NCI-H1048 (cell line): ENCODE measurements at places on chromosomes 3 and 15.

- DNase-seq: no peak
Measured at GRCh38 chr3:116005404-116005803, 382.1 kb downstream of the GAP43 start.

DNA sequence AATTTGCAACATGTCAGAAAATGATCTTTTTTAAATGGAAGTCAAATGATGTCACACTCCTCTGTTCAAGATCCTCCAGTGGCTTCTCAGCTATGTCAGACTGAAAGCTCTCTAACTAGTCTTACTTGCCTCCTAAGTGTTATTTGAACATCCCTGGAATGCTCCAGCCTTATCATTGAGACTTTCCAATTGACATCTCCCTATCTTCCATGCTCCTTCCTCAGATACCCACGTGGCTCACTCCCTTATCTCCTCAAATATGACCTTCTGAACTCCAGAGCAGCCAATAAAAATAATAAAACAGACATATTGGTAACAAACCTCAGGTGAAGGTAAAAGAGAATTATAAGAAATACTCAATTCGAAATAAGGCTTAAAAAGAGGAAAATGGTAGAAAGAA is 25.5 kb upstream of the AADAC start:
- no peak for DNase-seq

- DNase-seq: no peak
Measured at GRCh38 chr3:53224026-53224425, 31.8 kb downstream of the TKT start.

DNA sequence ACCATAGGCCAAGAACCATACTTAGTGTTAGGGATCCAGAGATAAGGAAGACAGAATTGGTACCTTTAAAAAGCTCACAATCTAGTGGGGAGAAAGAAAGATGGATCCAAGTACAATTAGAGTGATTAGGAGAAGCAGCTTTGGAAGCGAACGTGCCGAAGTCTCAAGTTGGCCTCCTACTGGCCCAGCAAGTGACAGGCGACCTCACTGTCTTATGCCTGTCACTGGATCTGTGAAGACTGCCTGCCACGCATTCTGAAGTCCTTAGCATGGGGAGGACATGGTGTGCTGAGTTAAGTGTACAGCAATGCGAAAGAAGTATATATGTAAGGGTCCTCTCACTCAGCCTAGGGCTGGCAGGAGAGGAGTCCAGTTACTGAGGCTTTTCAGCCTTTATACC is 141.0 kb downstream of the GABRB3 start:
- no peak for DNase-seq

DNA sequence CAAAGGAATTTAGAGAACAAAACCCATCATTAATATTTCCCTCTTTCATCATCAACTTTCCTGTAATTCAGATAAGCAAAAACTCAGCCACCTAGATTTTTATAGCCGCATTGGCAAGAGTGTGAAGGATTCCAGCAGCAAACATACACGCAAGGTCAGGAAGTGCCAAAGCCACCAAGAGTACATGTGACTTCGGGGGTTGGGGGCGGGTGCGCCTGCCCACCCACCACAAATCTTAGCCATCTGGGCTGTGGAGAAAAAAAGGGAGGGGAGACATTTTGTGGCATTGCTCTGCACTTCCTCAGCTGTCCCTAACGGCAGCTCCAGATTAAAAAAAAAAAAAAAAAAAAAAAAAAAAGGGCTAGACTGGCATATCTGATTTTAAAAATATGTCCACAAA is 148.4 kb downstream of the TNIK start:
- DNase-seq: no peak

DNA sequence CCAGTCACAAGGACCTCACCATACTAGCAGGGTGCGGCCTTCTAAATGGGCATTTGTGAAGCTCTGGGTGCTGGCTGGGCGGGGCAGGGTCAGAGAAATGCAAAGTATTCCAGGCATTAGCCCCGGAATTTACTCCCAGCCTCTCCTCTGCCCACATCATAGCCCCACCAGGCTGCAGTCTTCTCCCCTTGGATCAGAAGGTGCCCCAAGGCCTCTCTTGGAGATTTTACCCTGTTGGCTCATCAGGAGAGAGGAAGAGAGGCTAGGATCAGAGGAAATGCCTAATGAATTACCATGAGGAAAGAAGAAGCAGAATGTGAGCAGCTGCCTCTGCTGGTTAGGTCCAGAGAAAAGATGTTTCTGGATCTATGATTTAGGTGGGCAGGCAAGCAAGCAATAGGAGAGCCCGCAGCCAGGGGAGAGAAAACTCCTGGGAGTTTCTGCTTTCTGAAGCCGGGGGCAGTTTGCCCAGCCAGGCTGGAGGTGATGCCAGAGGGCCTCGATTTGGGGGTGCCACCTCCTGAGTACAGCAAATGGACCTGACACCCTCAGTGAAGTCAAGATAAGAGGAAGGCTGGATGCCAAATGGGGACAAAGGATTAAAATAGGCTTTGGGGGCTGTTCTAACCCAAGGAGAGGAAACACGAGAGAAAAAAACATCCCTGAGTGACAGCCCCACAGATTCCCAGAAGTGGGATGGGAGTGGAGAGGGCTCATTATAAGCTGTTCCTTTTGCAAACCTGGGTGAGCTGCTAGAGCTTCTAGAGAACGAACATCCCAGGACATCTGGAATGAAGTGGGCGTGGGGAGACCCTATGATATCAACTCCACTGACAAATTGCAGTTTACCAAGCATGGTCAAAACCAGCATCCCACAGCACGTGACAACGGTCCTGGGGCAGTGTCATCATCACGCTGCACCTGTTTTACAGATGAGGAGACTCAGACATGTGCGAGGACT is 65.4 kb downstream of the BDH1 start:
- no peak for DNase-seq

- DNase-seq: no peak
Measured at GRCh38 chr3:194185221-194185620, 49.3 kb downstream of the HES1 start.

- no peak for DNase-seq
Measured at GRCh38 chr3:151331696-151332095, 2.3 kb upstream of the P2RY13 start.

GRCh38 chr3:105352976-105353375 is 13.7 kb upstream of the ALCAM start:
- DNase-seq: no peak

DNA sequence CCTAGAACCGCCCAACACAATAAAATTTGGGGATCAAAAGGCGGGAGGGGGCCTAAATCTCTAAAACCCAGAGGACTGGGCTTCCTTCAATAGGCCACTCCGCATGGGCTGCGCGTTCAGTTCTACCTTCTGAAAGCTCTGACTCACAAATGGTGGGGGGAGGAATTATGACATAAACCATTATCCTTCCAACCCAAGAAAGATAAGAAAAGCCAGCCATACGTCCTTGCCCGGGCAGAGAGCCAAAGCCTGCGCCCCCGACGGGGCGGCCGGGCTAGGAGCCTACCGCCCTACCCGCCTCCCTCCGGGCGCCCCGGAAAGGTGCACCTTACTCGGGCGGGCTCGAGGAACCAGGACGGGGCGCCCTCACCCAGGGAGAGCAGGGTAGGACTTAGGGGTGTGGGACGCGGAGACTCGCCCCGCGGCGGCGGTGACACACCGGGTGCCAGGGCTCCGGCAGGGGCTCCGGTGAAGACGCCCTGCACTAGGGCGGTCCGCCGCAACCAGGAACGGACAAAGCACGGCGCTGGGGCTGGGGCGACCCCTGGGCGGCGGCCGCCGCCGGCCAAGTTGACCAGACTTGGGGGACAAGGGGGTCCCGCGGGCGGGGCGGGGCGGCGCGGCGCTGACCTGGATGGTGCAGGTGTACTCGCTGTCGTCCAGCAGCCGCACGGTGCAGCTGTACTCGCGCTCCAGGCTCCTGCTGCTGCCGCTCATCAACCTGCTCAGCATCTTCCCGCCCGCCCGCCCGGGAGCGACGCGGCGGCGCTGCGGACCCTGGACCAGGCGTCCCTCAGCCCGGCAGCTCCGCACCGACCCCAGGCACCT is 534 bp downstream of the FRMD5 start:
- no peak for DNase-seq

- DNase-seq: no peak
Measured at GRCh38 chr3:67744699-67745098, 90.3 kb upstream of the SUCLG2 start.

- DNase-seq: no peak
Measured at GRCh38 chr3:49611291-49611690, 57.0 kb downstream of the BSN start.

GRCh38 chr3:197686899-197687298 is 49.8 kb downstream of the RUBCN start:
- DNase-seq: no peak

GRCh38 chr15:75694241-75695182 is 18.1 kb downstream of the CSPG4 start:
- no peak for DNase-seq

DNA sequence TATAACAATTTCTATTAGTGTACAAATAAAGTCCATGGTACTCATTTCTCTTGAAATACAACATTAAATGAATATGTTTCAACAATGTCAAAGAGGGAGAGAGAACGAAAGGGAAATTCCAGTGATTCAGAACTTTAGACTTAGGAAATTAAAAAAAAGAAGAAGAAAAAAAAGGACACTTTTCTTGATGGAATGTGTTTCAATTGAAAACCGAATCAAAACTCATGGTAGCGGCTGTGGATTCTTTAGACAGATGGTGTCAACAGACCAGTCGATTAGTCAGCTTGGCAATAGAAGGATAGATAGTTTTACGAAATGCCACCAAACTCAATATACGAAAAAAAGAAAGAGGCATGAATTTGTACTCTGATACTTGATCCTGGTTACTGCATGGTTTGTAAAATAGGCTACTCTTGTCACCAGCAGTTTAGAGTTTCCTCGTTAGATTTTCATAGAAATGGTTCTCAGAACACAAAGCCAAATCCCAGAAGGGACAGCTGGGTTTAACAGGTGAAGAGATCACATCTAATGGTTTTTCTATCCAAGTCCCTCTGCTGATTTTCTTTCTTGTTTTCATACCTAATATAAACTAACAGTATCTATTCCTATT is 793.5 kb downstream of the ROBO1 start:
- DNase-seq: no peak

DNA sequence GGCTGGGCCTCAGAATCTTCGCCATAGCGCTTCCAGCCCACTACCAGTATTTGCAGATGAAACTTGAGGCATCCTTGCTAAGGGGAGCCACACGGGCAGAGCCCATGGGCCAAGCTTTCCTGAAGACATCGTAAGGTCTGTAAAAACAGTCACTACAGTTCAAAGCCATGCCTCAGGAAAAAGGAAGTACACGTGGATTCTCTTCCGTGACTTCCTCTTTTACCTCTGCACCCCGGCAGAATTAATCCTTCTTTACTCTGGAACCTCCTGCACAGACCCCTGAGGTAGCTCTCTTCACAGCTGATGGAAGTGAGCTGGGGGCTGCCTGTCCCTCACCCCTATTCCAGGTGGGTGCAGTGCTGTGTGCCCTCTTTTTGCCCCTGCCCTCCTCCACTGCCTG is 129.2 kb downstream of the CHDH start:
- DNase-seq: no peak

- no peak for DNase-seq
Measured at GRCh38 chr3:4512895-4513616, 19.9 kb downstream of the ITPR1 start.

DNA sequence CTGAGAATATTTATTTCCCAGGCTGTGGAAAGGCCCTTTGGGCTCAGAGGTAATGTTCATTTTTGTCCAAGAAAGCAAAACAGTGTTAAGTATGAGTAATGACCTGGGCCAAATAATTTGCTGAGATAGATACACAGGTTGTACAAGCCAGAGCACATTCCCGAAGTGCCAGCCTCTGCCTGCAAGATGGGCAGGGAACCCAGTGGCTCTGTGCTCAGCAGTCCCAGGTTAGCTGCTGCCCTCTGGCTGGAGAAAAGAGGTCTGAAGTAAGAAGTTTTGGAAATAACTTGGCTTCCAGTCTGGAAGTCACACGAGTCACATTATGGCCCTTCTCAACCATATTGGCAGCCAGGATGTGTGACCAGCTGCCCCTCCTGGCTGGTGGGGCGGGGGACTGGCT is 20.2 kb downstream of the MYZAP start:
- DNase-seq: no peak

DNA sequence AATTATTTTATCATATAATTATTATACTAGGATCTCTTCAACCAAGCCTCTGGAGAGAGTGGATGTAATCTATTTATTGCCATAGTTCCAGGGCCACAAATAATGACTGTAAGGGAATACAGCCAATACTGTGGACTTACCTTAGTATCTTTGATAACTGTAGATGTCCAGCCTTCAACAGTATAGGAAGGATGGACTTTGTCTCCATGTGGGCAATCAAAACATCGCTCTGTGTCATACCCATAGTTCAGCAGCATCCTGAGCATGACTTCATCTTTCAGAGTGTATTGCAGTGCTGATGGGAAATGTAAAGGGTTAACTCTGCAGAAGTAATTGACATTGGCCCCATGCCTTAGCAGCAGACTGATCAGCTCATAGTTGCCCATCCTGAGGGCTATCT is 14.2 kb downstream of the ASB14 start:
- no peak for DNase-seq

GRCh38 chr3:127457094-127457475 is 133.4 kb downstream of the TPRA1 start:
- no peak for DNase-seq

- no peak for DNase-seq
Measured at GRCh38 chr3:157477441-157477840, 25.8 kb downstream of the VEPH1 start.

- no peak for DNase-seq
Measured at GRCh38 chr15:79171320-79172031, 80.9 kb upstream of the RASGRF1 start.
